ENCODE measurements at places on chromosomes 5 and 9. TPM values are rescaled to one million over a fixed set of nuclear protein-coding genes. Genes with fewer than 3 reads are reported as not detected.

- H3K36me3 ChIP-seq = no peaks in the 10 kb centered on the region
- no peak overlapping the region for H3K4me3 ChIP-seq
- H3K27me3 ChIP-seq = no peaks in the 10 kb centered on the region
- peak overlapping the region; percentile 72 for H3K27ac ChIP-seq
Measured at GRCh38 chr9:131658377-131659129, 81.3 kb downstream of the RAPGEF1 start.

DNA sequence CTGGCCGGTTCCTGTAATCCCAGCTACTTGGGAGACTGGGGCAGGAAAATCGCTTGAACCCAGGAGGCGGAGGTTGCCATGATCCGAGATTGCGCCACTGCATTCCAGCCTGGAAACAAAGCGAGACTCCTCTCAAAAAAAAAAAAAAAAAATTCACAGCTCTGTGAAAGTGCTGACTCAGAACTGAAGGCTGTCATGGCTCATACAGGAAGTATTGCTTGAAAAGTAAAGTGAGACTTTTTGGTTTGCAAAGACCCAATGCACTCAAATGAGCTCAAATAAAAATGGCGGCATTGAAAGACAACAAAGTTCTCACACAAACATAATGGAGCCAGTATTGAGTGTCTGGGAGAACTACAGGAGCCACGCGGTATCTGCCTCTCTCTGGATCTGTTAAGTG lies 202.1 kb downstream of the FBXL7 start:
- H3K27me3 ChIP-seq = no peaks in the 10 kb centered on the region
- H3K27ac ChIP-seq = no peak overlapping the region

- H3K27me3 ChIP-seq = no peaks in the 10 kb centered on the region
- H3K4me1 ChIP-seq = peaks cover 40% of the 10 kb centered on the region
- DNase-seq = no peak
- no peak overlapping the region for H3K27ac ChIP-seq
- H3K36me3 ChIP-seq = no peaks in the 10 kb centered on the region
Measured at GRCh38 chr9:15278839-15279238, 28.2 kb downstream of the TTC39B start.

GRCh38 chr9:96859461-96860198 lies 5.3 kb upstream of the ZNF782 start:
- H3K4me1 ChIP-seq = no peaks in the 10 kb centered on the region
- H3K36me3 ChIP-seq = no peaks in the 10 kb centered on the region
- H3K4me3 ChIP-seq = no peak overlapping the region
- H3K27me3 ChIP-seq = no peaks in the 10 kb centered on the region

- no peaks in the 10 kb centered on the region for H3K4me1 ChIP-seq
- H3K27me3 ChIP-seq = no peaks in the 10 kb centered on the region
- DNase-seq = no peak
- no peaks in the 10 kb centered on the region for H3K36me3 ChIP-seq
Measured at GRCh38 chr5:147369742-147370374, 135.0 kb downstream of the STK32A start.

DNA sequence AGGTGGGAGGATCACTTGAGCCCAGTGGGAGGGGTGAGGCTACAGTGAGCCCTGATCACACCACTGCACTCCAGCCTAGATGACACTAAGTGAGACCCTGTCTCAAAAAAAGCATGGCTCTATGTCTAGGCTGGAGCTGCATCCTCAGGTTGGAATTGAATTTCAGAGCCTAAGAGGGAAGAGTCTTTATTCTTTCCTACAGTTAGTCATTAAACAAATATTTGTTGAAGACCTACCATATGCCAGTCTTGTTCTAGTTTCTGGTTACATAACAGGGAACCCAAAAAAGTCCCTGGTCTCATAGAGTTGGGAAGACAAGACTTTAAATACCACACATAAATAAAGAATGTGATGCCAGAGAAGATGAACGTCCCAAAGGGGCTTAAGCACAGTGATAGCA lies 6.9 kb upstream of the GRPEL2 start:
- no peaks in the 10 kb centered on the region for H3K4me1 ChIP-seq
- no peak overlapping the region for H3K27ac ChIP-seq
- H3K4me3 ChIP-seq = no peak overlapping the region
- no peaks in the 10 kb centered on the region for H3K27me3 ChIP-seq
- no peak for DNase-seq
- H3K36me3 ChIP-seq = no peaks in the 10 kb centered on the region

GRCh38 chr5:171747061-171747859 lies 38.4 kb upstream of the SMIM23 start:
- H3K36me3 ChIP-seq = no peaks in the 10 kb centered on the region
- H3K4me1 ChIP-seq = no peaks in the 10 kb centered on the region
- no peak for DNase-seq
- no peak overlapping the region for H3K27ac ChIP-seq

GRCh38 chr9:4353236-4353635 lies 53.4 kb upstream of the GLIS3 start:
- no peak overlapping the region for H3K27ac ChIP-seq
- H3K27me3 ChIP-seq = no peaks in the 10 kb centered on the region
- DNase-seq = no peak
- no peaks in the 10 kb centered on the region for H3K36me3 ChIP-seq
- no peak overlapping the region for H3K4me3 ChIP-seq

DNA sequence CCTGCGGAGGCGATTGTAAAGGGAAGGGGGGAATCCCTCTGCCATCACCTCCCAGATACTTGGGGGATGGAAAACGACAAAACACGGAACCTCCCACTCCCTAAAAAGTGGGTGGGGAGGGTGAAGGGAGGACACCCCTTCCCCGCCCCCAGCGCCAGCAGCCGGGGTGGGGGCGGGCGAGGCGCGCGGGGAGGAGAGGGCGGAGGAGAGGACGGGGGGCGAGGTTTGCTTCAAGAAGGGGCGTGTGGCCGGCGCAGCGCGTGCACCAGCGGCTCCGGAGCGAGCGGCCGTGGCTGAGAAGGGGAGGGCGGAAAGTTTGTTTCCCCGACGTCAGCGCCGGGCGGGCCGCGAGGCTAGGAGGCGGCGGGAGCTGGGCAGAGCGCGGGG lies at the start of gene PRRX2:
TSS of gene PRRX2 (plus strand) at position 259 of the 387 bp plus-strand sequence. CDS start 221 bp downstream, outside the sequence.
- H3K4me1 ChIP-seq = peaks cover 10% of the 10 kb centered on the region
- no peak for DNase-seq
- H3K4me3 ChIP-seq = peak within 1 kb of the TSS; percentile 4

GRCh38 chr5:158872455-158872854 lies 227.3 kb downstream of the EBF1 start:
- H3K4me3 ChIP-seq = no peak overlapping the region
- no peaks in the 10 kb centered on the region for H3K27me3 ChIP-seq
- no peak for DNase-seq
- no peak overlapping the region for H3K27ac ChIP-seq
- H3K36me3 ChIP-seq = no peaks in the 10 kb centered on the region

DNA sequence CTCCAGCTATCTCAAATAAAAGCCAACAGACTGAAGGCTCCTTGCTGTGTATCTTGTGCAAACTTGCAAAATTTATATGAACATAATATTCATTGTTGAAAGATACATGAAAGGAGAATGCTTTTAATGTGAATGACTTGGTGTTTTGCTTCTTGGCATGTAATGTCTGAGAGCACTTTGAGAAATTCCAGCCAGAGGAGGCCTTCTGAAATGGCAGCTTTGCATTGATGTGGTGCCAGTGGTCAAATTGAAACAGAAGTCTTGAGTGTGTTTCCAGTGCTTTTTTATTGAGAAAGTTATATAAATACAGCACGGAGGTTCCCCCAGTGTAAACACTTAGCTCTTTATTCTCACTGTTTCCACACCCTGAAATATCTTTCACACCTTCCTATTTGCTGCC lies 182.1 kb downstream of the ADCY2 start:
- H3K27me3 ChIP-seq = no peaks in the 10 kb centered on the region
- H3K27ac ChIP-seq = no peak overlapping the region
- DNase-seq = no peak
- no peaks in the 10 kb centered on the region for H3K36me3 ChIP-seq
- no peaks in the 10 kb centered on the region for H3K4me1 ChIP-seq
- H3K4me3 ChIP-seq = no peak overlapping the region

DNA sequence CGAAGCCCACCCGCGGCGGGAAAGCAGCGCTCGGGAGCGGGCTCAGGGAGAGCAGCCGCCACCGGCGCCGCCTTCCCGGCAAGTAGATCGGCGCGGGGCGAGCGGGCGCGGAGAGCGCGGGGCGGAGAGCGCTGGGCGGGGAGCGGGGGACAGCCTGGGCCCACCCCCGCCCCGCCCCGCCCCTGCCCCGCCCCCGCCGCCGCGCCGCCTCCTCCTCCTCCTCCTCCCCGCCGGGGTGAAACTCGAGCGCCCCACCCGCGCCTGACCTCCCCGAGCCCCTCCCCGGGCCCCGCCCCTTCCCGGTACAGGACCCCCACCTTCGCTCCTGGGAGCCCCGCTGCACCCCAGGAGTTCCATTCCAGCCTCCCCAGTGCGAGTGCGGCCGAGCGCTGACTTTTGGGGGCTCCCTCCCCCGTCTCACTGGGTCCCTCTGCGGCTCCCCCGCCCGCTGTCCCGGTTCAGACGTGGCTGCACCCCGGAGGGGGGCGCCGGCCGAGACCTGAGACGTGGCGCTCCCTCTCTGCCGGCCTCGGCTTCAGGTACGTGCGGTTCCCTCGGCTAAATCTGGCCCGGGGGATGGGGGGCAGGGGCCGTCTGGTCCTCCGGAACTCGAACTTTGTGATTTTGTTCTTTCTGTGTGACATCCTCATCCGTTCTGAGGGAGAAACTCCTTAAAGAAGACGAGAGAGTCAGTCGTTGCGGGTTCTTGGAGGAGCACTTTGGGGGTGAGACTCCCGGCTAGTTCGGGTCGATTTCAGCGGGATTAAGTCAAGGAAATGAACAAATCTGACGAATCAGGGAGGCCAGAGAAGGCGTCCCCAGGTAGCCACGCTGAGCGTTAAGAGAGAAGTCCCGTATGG lies at the start of gene SEMA5A:
TSS of gene SEMA5A (minus strand) at position 84 of the 860 bp plus-strand sequence. CDS start 166,129 bp downstream, outside the sequence.
- peak within 1 kb of the TSS; percentile 91 for H3K27ac ChIP-seq
- H3K4me1 ChIP-seq = peaks cover 6% of the 10 kb centered on the region
- no peaks in the 10 kb centered on the region for H3K36me3 ChIP-seq
- peaks cover 5% of the 10 kb centered on the region for H3K27me3 ChIP-seq

DNA sequence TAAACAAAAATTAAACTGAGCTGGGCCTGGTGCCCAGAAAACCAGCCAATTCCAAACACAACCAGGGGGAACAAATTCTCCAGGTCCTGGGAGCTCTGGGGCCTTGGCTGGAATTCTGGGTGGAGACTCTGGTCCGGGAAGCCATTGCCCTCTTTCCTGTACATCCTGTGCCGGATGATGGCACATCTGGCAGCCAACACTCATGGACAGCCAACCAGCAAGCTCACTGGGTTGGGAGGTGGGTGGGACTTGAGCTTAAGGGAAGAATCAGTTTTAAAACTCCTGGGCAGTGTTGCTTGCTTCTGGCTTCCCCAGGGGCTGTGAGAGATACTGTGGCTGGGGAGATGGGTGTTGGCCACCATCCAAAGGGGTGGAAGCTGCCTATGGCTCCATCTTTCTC lies 56.1 kb downstream of the PCDH1 start:
- no peaks in the 10 kb centered on the region for H3K4me1 ChIP-seq
- no peaks in the 10 kb centered on the region for H3K27me3 ChIP-seq
- no peak for DNase-seq
- no peaks in the 10 kb centered on the region for H3K36me3 ChIP-seq

- H3K4me1 ChIP-seq = peaks cover 20% of the 10 kb centered on the region
- H3K27ac ChIP-seq = peak overlapping the region; percentile 91
- H3K36me3 ChIP-seq = no peaks in the 10 kb centered on the region
- no peaks in the 10 kb centered on the region for H3K27me3 ChIP-seq
Measured at GRCh38 chr9:108933231-108933717, 650 bp downstream of the ELP1 start.

- no peak overlapping the region for H3K27ac ChIP-seq
- H3K27me3 ChIP-seq = no peaks in the 10 kb centered on the region
- DNase-seq = no peak
- H3K36me3 ChIP-seq = no peaks in the 10 kb centered on the region
Measured at GRCh38 chr5:79122973-79123372, 11.4 kb downstream of the BHMT start.

DNA sequence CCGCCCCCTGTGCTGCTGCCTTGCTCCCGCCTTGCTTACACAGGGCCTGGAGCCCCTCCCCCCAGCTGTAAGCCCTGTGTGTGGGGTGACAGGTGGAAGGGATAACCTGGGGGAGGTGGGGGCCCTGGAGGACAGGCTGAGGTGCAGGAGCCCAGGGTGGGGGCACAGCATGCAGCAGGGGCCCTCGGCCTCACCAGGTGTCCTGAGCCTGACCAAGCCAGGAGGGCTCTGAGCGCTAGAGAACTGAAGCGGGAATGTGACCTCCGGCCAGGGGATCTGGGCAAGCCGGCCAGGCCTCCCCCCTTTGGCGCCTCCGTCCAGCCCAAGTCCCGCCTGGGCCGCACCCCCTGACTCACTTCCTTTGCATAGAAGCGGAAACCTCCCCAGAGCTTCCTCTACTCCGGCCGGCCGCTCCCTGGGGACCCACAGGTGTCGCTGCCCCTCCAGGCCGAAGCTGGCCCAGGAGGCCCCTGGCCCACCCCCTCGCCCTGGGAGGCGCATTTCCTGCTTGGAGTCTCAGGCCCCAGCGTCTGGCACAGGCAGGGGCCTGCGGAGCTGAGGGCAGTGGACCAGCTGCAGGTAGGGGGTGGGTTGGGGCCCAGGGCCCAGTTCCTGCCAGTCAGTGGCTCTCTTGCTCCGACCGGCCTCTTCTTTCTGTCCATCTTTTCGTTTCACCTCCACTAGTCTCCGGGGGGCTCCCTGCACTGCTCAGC lies at the start of gene TOR4A:
TSS of gene TOR4A (plus strand) at position 398 of the 713 bp plus-strand sequence. CDS start 964 bp downstream, outside the sequence.
- DNase-seq = peak; percentile 93
- peaks cover 1% of the 10 kb centered on the region for H3K36me3 ChIP-seq
- H3K27me3 ChIP-seq = peaks cover 9% of the 10 kb centered on the region
- peak within 1 kb of the TSS; percentile 91 for H3K27ac ChIP-seq

GRCh38 chr9:84785792-84786547 lies 116.4 kb downstream of the NTRK2 start:
- no peaks in the 10 kb centered on the region for H3K36me3 ChIP-seq
- H3K4me1 ChIP-seq = no peaks in the 10 kb centered on the region
- no peak overlapping the region for H3K27ac ChIP-seq
- no peaks in the 10 kb centered on the region for H3K27me3 ChIP-seq
- no peak for DNase-seq

GRCh38 chr5:145531038-145531734 lies 304.0 kb downstream of the PRELID2 start:
- H3K27me3 ChIP-seq = no peaks in the 10 kb centered on the region
- peak; percentile 58 for DNase-seq
- no peaks in the 10 kb centered on the region for H3K36me3 ChIP-seq
- H3K4me3 ChIP-seq = no peak overlapping the region

- no peak overlapping the region for H3K27ac ChIP-seq
- no peaks in the 10 kb centered on the region for H3K4me1 ChIP-seq
- no peak for DNase-seq
- H3K4me3 ChIP-seq = no peak overlapping the region
- no peaks in the 10 kb centered on the region for H3K36me3 ChIP-seq
Measured at GRCh38 chr5:13591621-13592020, 352.9 kb downstream of the DNAH5 start.

The GMCL2 gene
- not detected for total RNA-seq

The WHRN gene
- total RNA-seq = 23.6 TPM

The NTNG2 gene
- total RNA-seq = not detected

The GFI1B gene
- 2.0 TPM for total RNA-seq

The SLC6A7 gene
- 67.7 TPM for total RNA-seq

The CDH9 gene
- total RNA-seq = not detected

The RAD50 gene
- 35.8 TPM for total RNA-seq

The SNCAIP gene
- total RNA-seq = 2.2 TPM

The CDH18 gene
- not detected for total RNA-seq

The PCDHGB2 gene
- 12.7 TPM for total RNA-seq
